ENCODE measurements at places on chromosomes 13 and 19.

GRCh38 chr19:5561559-5561958 is 6.2 kb downstream of the TINCR start:
- no peak for DNase-seq

- DNase-seq, result no peak
Measured at GRCh38 chr13:65414187-65414586, 1815.9 kb downstream of the PCDH9 start.

GRCh38 chr13:66536746-66537145 is 693.4 kb downstream of the PCDH9 start:
- no peak for DNase-seq

- DNase-seq, result no peak
Measured at GRCh38 chr19:824885-825284, 2.8 kb upstream of the AZU1 start.

DNA sequence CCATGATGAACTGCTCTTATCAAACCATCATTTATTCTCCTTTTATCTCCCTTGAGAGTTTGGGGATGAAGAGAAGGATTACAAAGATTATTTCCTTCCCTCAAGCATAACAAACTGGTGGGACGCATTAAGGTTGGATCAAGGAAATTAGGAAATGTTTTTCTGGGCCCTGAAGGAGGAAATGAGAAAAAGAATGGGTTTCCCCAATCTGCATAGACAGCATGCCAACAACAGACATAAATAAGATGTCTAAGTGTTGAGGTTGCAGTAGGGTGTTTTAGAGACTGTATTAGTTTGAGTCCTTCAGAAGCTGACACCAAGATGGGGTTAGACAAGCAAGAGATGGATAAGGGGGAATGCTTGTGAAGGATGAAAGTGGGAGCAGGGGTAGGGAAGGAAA is 7.3 kb downstream of the EPSTI1 start:
- no peak for DNase-seq

DNA sequence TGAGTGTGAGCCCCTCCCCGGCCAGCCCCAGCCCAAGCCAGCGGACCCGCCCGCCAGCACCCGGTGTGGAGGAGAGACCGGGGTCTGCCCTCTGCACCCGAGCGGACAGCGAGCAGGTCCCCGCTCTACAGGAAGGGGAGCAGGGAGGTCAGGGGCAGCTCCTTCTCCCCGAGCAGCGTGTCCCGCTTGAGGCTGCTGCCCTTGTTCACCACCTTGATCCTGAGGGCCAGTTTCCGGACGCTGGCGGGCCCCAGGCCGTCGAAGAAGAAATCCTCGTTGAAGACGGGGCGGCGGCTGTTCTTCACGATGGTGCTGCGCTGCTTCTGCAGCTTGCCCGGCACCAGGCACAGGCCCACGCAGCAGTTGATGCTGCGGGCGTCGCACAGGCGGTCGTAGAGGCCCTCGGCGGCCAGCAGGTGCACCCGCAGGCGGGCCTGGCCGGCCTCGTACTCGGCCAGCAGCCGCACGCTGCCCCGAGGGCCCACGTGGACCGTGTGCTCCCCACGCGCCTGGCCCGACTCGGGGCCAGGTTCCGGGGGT is 1.9 kb downstream of the C2CD4C start:
- no peak for DNase-seq

- no peak for DNase-seq
Measured at GRCh38 chr13:37752146-37752545, 117.4 kb downstream of the TRPC4 start.

DNA sequence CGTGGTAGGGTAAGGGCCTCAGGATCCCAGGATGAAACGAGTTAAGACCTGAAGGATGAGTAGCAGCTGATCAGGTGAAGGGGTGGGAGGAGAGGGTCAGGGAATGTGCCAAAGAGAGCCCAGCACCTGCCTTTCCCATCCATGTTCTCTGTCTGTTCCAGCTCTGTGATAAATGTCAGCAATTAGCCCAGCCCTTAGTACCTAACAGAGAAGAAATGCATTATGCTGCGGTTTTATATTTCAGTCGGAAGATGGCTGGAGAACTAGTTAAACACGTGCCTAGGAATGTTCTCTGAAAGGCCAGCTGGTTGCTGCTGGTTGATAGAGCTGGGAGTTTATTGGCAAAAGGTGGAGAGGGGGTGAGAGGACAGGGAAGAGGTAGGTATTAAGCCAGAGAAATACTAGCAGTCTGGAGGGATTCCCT is 268.2 kb downstream of the SHISA2 start:
- no peak for DNase-seq

GRCh38 chr19:2764945-2765344 is 18.1 kb downstream of the SGTA start:
- DNase-seq, result no peak

GRCh38 chr13:98284679-98285078 is 107.6 kb upstream of the RNF113B start:
- no peak for DNase-seq
